ENCODE measurements at places on chromosomes 2 and 18.

DNA sequence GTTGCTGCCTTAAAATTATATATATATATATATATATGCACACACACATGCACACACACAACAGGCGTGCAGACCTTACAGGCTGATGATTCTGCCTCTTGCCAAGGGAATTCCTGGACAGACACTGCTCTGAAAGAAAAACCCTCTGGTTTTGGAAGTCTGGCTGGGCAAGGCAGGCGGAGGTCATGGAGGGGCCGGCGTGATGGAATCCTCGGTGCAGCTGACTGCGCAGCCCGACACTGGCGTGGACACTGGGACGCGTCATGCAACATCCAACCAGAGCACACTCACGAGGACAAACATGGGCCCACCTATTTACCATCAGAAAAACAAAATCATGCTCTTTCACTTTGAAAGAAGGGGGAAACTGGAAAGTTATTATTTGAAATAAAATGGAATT lies 235.3 kb downstream of the ZNF516 start:
- DNase-seq: no peak

DNA sequence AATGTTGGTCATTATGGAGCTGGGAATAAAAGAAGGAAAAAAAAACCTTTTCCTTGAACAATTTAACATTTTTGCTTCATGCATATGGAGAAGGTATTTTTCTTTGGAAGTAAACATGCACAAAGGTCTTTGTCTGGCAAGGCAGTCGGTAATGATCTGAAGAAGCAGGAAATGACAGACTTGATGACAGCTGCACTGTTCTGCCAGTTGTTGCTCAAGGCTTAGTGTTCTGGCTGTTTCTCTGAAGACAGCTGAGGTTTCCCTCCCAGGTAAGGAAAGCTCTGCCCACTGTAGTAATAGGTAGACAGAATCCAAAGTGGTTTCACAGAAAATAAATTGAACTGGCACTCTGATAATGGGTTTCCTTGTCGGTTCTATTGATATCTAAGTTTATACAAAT lies 308.4 kb upstream of the GCFC2 start:
- DNase-seq: no peak

- no peak for DNase-seq
These were observed 44.0 kb downstream of the TTC32 start for GRCh38 chr2:19857806-19858205.

- DNase-seq: no peak
These were observed 12.1 kb upstream of the RHOB start for GRCh38 chr2:20434588-20435294.

Data from activated CD4-positive, alpha-beta T cell treated with anti-CD3 and anti-CD28 coated beads, Interleukin-10, Interleukin-2, amounts not matched to agents 100 ng/mL and 50 ng/mL, durations not matched to agents 16 hours and 8 hours (primary cell).